Anterior cingulate cortex (tissue), 58 donors: ENCODE measurements at places on chromosomes 16 and 17.

DNA sequence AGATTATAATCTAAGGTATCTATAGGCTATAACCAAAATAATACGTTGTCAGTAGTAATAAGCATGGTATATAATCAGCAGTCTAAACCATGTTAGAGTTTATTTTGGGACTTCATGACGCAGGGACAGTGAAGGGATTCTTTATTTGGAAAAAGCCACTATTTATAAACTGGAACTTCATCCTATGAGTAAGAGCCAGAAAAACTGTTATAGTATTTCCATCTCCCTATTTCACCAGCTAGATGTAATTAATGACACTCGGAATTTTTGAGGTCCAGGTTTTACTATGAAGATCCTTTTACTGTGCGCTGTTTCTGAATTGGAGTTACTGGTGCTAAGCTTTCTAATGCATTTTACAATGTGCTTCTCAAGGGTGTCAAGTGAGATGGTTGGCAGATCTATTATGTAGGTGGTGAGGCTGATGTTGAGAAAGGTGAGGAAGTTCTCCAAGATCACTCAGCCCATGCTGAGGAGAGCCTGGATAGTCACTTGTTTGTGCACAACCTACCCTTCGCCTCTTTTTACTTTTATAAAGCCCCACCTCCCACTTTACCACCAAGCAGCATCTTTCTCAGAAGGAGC is 149.3 kb downstream of the MSI2 start:
- DNase-seq = no peak

- no peak for DNase-seq
Measured at GRCh38 chr16:25566183-25566582, 125.6 kb upstream of the HS3ST4 start.

DNA sequence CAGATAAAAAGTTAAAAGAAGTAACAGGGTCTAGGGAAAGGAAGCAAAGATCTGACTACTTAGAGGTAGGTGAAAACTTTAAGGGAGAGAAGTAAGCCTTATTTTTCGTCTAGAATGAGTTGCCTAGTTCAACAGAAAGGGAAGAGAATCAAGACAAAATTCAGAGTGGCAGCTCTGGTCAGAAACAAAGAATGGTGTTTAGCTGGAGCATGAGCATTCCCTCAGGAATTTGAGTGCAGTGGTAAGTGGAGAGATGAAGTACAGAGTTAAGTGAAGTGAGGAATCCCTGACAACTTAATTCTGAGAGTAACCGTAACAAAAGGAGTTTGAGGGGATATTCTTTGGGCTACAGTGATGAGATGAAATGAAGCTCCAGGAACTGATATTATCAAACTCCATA is 11.5 kb downstream of the SMG6 start:
- no peak for DNase-seq

GRCh38 chr16:2082171-2082982 is 34.6 kb downstream of the TSC2 start:
- no peak for DNase-seq

DNA sequence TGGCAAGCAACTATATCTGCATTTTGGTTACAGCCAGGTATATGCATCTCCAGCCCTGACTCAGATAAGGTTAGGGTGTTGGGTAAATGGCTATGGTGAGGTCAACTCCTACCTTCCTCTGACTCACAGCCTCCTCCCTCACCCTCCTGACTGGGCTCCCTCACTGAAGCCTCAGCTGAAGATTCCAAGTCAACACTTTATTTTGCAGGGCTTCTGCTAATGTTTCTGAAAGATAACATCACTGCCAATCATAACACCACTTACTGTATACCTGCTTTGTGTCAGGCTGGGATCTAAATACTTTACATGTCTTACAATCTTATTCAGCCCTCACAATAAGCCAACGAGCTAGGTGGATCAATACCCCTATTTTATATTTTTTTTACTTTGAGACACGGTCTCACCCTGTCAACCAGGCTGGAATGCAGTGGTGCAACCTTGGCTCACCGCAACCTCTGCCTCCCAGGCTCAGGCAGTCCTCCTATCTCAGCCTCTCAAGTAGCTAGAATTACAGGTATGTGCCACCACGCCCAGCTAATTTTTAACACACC is 47.8 kb upstream of the GCSH start:
- no peak for DNase-seq

- no peak for DNase-seq
Measured at GRCh38 chr17:58818654-58819053, 63.0 kb downstream of the PPM1E start.
